Naive thymus-derived CD4-positive, alpha-beta T cell (primary cell): ENCODE measurements at places on chromosomes 3 and 15. TPM values are rescaled to one million over a fixed set of nuclear protein-coding genes. Genes with fewer than 3 reads are reported as not detected.

DNA sequence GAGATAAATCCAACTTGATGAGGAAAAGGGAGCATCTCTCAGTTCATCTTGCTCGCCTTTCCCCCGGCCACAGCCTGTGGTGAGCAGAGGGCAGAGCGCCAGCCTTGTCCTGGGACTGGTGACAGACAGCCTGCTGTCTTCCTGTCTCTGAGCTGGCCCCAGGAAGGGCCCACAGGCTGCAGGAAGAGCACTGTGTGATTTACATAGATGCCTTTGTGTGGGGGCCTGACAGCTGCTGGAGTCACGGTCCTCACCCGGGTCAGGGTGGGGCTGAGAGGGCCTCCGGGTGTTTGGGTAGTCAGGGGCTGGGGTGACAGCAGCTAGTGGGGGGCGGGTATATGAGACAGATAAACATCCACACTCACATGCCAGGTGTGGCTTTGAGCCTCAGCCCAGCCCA, 29.3 kb downstream of the PLA2G4D start:
- no peaks in the 10 kb centered on the region for H3K4me1 ChIP-seq
- H3K4me3 ChIP-seq: no peak overlapping the region
- H3K27ac ChIP-seq: no peak overlapping the region
- H3K36me3 ChIP-seq: no peaks in the 10 kb centered on the region
- H3K27me3 ChIP-seq: no peaks in the 10 kb centered on the region

GRCh38 chr15:62647202-62647842, 395.2 kb upstream of the TPM1 start:
- H3K4me3 ChIP-seq: no peak overlapping the region
- H3K27ac ChIP-seq: no peak overlapping the region
- no peak for DNase-seq

DNA sequence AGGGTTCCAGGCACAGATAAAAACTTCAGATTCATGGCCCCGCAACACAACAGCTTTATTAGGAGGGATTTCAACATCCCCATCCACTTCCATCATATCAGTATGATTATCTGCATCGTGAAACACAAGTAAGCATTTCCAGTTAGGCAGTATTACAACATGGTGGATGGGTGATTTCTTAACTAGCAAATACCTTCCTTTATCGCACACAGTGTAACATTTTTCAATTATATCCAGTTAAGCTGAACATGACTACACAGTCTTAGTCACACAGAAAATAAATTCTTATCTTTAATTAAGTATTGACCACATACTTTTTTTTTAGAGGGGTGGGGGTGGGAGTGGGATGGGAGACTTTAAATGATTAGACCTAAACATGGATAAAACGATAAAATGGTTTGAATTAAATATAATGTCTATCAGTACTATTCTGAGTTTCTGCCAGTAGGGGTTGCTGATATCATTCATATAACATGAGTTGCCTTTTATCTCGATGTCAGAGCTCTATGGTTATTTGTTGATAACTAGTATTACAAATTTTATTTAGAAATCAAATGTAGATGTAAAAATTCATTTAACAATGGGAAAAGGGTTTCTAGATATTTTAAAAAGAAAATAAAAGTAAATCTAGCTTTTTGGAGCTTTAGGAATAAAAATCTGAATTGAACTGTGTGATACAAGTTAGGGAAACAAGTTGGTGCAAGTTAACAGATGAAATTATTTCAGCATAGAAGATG, 146.6 kb downstream of the TBL1XR1 start:
- no peak overlapping the region for H3K27ac ChIP-seq
- H3K4me1 ChIP-seq: no peaks in the 10 kb centered on the region
- H3K36me3 ChIP-seq: peaks cover 8% of the 10 kb centered on the region
- peak; percentile 52 for DNase-seq
- H3K27me3 ChIP-seq: no peaks in the 10 kb centered on the region
- H3K4me3 ChIP-seq: no peak overlapping the region

DNA sequence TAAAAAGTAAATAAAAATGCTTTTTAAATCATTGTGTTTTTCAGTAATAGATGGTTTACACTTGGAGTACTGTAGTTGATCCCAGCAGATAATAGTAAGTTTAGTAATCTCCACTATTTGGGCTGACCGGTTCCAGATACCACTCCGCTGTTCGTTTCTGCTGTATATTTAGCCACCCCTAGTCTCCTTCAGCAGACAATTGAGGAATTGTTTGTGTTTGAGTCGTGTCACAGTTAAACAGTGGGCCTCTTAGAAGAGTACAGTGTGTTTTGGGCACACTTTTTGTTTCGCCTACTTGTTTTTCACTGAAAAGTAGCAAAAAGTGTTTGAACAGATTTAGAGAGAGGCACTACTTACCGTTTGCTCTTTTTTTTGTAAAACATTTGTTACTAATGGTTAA, 33.2 kb downstream of the PAK2 start:
- peaks cover 19% of the 10 kb centered on the region for H3K4me1 ChIP-seq
- DNase-seq: no peak
- peaks cover 3% of the 10 kb centered on the region for H3K36me3 ChIP-seq
- no peaks in the 10 kb centered on the region for H3K27me3 ChIP-seq

GREM1 gene
- total RNA-seq: not detected
